Thoracic aorta (tissue), 2 donors: ENCODE measurements at places on chromosomes 12 and 14.

DNA sequence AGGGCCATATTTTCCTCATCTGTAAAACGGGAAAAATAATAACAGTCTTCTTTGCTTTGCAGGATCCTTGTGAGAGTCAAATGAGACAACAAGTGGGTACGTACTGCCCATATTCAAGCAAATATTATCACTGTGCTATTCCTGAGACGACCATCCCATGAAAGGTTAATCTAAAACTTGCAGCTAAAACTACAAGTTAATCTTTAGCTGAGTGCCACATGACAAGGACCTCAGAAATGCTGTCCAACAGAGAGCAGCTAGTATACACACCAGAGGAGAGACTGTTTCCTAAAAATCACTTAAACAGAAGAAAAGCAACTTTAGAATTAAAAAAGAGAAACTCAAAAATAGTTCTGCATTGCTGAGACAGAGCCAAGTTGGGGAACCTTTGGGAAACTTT, 162.7 kb upstream of the TMTC2 start:
- no peak for DNase-seq

DNA sequence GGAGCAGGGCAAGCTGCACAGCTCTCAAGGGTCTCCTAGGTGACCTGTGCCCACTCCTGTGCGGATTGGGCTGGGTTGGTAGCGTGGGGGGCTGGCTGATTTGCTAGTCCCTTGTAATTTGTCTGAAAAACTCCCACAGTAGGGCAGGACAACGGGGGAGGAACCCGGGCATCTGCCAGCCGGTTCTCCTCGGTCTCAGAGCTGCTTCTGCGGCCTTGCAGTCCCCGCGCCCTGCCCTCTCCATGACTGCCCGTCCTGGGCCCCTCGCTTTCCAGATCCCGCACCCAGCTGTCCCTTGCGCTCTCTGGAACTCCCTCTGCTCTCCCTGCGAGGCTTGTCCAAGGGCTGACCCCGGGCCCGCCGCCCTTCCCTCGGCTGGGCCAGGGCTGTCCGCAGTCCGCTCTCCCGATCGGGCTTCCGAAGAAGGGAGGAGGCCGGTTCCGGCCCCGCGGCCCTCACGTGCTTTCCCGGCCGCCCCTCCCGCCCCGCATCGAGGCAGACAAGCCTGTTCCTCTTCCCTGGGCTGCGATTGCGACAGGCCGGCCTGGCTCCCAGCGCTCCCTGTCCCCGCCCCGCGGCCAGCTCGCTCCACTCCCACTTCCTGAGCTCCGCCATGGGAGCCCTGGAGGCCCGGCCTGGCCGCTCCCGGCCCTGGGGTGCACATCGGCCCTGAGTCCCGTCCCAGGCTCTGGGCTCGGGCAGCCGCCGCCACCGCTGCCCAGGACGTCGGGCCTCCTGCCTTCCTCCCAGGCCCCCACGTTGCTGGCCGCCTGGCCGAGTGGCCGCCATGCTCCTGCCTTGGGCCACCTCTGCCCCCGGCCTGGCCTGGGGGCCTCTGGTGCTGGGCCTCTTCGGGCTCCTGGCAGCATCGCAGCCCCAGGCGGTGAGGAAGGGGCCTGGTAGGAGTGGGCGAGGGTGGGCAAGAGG, at the start of gene LTBR:
Gene LTBR, plus strand, starts transcription at position 591 of the 927 bp plus-strand sequence. Its CDS starts 197 bp downstream, at position 788.
- peak; percentile 80 for DNase-seq

DNA sequence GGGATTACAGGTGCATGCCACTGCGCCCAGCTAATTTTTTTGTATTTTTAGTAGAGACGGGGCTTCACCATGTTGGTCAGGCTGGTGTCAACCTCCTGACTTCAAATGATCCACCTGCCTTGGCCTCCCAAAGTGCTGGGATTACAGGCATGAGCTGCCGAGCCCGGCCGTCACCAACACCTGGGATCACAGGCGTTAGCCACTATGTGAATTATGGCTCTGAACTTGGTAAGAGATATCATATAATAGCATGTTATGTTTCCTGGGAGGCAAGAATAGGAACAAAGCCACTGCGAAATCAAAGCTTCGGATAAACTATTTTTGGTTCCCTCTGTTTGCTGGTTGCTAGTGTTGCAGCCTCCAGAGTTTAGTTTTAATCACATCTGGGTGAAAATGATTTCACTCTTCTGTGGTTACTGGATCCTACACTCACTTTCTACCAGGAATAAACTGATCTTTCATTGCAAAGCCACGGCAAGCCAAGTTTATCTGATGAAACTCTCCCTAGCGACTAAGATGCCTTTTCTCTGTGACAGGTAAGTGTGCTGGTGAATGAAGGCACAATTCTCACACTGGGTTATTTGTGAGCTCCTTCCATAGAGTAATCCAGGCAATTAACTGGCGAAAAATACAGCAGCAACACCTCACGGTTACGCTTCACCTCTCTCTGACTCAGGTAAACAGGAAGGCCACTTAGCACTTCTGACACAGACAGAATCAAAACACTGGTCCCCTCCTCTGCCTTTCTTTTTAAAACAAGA, 16.7 kb downstream of the SNRNP35 start:
- DNase-seq: no peak

DNA sequence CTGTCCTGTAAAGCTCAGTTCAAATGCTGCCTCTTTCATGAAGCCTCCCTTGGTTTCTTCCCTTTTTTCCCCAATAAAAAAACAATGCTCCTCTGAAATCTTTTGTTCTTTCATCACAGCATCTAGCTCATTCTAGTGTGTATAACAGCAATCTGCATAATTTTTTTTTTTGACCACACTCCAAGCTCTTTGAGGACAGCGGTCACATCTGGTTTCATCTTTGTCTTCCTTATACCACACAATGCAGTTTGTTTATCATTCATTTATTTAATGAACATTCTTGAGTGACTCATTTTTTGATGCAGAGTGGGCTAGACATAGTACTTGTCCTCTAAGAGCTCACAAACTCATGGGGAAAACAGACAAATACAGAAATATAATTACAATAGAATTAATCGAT, 7.3 kb downstream of the GNG2 start:
- no peak for DNase-seq

DNA sequence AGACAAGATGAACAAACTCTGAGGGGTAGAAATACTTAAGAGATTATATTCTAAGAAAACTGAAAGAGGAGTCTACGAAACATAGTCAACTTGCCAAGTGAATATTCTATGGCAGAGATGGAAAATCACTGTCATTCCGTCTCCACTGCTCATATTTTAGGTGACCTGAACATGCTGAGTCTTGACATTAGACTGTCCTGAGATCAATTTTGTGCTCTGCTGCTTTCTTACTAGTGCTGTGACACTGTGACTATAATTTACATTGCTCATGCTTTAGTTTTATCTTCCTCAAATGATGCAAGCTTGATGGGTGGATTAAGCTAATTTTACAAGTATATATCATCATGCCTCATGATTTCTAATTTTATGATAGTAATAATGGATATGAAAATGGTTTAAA, 228.2 kb upstream of the LRFN5 start:
- DNase-seq: no peak

DNA sequence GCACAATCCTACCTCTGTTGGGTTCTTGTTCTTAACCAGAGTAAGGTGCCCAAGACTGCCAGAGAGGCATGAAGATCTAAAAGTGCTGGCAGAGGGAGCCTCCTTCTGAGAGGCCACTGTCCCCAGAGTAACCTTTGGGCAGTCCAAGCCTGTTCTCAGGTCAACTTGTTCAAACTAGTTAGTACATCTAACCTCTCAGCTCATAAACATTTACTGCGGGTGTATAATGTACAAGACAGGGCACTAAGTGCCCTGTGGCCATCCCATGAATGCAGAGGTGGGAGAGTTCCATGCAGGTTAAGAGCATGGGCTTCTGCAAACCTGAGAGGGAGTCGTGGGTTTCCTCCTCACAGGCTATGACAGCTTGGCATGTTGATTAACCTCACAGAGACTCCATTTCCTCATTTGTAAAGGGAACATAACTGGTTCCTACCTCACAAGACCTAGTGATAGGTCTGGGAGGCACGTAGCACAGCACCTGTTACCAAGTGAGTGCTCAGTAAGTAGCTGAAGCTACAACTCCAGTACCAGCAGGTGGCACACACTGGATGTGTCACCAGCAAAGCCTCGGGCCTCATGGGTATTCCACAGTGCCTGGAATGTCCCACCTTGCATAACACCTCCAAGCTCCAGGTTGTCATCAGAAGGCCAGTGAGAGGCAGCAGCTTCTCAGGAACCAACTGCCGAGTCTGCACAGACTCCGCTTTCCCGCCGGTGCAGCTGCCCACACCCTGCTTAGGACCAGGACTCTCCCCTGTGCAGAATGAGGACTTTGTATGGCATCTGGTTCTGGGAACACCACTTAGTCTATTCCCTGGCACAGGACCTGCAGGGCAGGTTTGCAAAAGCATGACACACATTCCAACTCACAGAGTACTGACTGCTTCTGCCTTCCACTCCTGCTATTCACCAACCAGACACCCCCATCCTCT, 4.4 kb downstream of the VDR start:
- no peak for DNase-seq

DNA sequence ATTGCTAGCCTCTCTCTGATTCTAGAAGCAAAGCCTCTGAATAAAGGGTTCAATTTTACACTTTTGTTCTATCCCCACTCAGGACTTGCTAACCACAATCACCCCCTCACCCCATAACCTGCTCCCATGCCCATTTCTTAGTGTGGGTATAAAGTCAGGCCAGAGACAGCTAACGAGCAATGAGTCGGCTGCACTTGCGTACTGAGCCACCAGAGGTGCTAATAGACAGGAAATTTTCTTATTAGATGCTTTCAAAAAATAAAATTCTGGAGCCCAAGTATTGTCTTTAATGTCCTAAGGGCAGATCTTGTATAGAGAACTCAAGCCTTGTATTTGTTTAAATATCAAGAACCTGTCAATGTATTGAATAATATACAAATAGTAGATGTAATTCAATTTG, 256.9 kb downstream of the SYT1 start:
- no peak for DNase-seq

DNA sequence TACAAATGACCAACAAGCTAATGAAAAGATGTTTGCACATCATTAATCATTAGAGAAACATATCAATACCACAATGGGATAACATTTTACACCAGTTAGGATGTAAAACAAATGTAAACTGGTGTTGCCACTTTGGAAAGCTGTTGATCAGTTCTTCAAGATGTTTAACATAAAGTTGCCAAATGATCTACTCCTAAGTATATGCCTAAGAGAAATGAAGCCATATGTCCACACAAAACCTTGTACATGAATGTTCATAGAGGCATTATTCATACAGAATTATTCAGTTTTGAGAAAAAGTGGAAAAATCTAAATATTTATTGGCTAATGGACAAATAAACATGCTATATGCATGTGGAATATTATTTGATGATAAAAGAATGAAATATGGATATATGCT, 136.9 kb upstream of the KITLG start:
- DNase-seq: no peak

DNA sequence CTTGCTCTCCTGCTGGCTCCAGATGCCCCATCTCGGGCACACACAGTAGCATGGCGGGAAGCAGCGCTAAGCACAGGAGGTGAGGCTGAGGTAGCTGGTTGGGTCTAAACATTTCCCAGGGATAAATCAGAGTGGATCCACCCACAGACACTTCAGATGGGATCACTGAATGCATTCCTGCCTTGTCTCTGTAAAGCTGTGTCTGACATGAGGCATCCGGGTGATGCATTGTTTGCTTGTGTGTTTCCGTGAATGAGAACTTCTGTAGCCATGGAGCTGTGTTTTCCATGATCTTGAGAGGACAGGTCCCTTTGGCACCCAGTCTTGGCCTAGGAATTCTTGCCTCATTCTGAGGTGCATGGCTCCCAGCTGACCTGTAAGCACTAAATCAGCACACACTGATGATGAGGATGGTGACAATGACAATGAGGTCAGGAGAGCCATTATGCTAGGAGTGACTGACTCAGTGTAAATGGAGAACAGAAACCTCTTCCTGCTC, 6.7 kb upstream of the KRT75 start:
- no peak for DNase-seq

DNA sequence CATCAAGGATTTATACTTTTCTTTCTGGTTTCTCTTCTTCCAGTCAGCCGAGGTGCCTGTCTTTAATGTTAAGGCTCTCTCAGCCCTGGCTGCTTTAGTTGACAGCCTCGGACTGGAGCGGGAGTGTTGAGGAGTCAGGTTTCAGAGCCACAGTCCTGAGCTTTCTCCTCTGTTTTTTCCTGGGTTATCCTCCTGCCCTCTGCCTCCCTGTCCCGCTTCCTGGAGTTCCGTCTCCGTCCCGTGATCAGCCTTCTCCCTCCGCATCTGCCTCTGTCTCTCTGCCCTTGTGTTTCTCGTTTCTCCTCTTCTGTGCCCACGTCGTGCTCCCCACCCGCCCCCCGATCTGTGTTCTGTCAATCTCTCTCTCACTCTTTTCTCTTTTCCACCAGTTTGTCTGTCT, 33.0 kb downstream of the IQSEC3 start:
- no peak for DNase-seq

GRCh38 chr12:32240831-32241230, 134.2 kb downstream of the BICD1 start:
- no peak for DNase-seq

GRCh38 chr12:68422956-68423574, 90.9 kb upstream of the MDM1 start:
- DNase-seq: no peak

DNA sequence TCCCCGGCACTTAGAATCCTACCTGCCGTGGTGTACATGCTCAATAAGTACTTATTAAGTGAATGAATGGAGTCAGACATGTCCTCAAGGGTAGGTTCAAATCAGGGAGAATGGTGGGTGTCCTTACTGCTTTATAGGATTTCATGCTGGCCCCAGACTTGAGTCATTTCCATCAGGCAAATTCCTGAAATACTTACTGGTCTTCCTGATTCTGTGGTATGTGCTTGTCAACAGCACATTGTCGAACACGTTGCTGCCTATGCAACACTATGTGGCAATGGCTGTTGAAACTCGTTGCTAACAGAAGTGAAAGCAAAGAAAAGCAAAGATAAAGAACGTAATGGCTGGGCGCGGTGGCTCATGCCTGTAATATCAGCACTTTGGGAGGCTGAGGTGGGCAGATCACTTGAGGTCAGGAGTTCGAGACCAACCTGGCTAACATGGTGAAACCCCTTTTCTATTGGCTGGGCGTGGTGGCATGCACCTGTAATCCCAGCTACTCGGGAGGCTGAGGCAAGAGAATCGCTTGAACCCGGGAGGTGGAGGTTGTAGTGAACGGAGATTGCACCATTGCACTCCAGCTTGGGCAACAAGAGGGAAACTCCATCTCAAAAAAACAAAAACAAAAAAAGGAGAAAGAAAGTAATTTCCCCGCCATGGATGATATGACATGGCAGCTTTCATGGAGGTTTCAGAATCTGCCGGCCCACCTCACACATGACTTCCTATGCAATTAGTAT, 214.9 kb downstream of the ZFP36L1 start:
- DNase-seq: peak; percentile 38
